ENCODE measurements at places on chromosomes 1 and 21.

- no peak for DNase-seq
Observed at GRCh38 chr21:31872452-31873274, at the start of gene HUNK. HUNK (plus strand) TSS chr21:31873020; CDS start chr21:31873675, 655 bp downstream.

- no peak for DNase-seq
Observed at GRCh38 chr1:158022554-158023312, 29.3 kb downstream of the KIRREL1 start.

GRCh38 chr1:10802944-10803715 is 6.7 kb upstream of the CASZ1 start:
- DNase-seq = no peak

GRCh38 chr1:151704246-151704645 is 12.4 kb downstream of the CELF3 start:
- no peak for DNase-seq

DNA sequence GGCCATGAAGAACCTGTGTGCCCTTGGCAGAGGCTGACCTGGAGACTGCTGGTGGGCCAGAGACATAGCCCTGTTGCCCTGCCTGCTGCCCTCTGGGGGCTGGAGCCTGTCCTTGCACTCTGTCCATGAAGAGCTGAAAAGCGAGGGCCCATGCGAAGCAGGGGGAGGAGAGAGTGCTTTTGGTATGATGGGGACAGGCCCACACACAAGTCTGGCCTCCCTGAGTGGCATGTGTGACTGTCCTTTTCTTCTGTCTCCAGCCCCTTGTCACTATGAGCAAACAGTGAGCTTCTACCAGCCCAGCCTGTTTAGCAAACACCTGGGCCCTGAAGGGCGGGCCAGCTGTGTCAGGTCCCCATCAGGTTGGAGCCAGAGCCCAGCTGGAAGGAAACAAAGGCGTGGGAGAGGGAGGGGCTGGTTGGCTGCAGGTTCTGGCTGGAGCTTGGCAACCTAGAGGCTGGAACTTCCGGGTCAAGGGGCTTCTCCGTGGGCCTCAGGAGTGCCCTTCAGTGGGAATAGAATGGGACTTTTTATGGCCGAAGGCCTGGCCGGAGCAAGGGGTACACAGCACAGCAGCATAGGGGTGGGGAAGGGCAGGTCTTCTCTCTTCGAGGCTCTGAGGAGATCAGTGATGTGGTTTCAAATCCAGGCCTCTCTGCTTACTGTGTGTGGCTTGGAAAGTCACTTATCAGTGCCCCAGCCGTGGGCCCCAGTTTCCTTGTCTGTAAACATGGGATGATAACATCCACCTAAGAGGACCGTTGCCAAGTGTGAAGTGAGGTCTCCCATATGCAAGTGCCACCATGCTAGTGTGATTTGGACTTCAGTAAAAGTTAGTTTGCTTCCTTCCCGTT is 14.3 kb downstream of the QSOX1 start:
- no peak for DNase-seq

Data from ascending aorta (tissue), 2 donors.